DMS79 treated with DMSO at 0.1 percent for 48 hours (cell line): ENCODE measurements at places on chromosomes 5 and 9.

DNA sequence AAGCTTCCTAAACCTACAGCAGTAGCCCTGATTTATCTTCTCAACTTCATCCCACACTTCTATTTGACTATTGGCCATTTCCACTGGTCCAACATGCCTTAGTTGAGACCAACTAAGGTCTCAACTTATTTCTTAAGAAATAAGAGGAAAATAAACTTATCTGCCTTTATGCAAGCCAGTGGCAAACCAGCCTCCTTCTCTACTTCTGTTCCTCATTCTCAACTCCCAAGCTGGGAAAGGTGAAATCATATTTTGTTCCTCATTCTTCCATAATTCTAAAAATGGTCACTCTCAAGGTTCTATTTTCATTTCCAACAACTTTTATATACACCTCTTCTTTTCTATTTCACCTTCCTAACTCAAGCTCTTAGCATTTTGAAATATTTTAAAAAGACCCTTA, 149.6 kb upstream of the C9orf72 start:
- DNase-seq = no peak

DNA sequence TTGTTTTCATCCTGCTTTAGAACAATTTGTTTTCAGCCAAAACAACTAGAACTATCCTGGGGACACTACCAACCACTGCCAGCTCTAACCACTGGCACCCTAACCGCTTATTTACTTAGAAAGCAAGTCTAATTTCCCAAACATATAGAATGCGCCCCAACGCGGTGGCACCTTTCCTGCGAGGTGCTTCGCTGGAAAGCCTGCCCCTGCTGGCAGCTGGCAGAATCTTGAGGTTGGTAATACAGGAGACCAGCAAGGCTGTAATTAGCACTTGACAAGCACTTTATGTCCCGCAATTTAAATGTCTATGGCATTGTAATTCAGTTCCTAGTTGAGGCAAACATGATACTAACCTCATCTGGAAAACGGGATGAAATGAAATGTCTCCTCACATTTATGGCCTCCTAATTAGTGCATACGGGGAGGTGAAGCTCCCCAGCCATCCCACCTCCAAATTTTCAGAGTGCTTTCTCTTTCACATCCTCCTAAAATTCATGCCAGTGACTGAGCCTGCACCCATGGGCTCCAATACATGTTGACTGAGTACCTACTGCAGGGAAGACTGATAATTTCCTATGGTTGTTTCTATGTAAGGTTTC, 30.4 kb downstream of the GABBR2 start:
- no peak for DNase-seq

DNA sequence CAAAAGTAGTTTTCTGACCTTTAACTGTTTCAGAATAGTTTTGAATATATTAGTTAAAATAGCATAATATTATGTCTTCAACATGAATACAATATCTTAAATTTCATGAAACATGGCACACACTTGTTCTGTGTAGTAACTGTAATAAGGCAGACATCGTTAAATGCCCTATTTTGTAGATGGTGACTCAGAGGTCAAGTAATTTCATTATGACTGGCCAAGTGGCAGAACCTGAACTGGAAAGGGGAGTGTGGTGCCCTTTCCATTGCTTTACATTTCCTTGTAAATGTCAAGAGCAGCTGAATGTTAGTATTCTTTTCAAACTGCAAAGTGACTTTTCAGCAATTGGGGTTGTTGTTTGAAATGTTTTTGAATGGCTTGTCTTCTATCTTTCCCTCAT, 201.2 kb upstream of the CDKN2B start:
- DNase-seq = no peak

DNA sequence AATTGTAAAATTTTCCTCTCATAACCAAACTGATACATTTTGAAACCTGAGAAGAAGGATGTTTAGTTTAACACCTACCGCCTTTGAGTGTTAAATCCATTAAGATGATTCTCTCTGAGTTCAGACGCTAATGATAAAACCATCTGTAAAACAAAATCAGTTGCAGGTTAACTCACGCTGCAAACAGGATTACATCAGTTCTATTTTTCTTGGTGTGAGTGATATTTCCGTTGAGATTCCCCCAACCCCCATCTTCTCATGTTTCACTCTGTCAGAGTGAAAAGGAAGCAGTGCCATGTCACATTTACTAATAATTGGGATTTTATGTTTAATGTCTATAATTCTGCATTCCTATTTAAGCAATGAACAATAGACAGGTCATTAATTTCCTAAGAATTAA, 146.5 kb downstream of the FANCC start:
- no peak for DNase-seq

DNA sequence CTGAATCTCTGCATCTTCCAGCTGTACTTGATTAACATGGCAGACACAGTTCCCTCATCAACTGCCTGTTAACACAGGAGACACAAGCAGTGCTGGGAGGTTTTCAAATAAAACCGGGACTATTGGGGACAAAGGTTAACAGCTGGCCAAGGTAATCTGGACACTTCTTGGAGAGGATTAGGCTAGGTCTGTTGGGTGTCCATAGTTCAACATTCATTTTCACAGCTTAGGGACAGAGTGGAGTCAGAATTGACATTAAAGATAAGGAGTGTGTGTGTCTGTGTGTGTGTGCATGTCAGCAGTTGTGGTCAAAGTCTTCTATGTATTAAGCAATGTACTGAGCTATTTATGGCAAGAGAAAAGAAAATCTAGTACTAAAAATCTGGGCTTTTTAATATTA, 216.2 kb downstream of the MED10 start:
- no peak for DNase-seq

GRCh38 chr9:108783326-108783725, 72.5 kb downstream of the ACTL7B start:
- DNase-seq = no peak

GRCh38 chr9:125794708-125795107, 47.5 kb downstream of the PBX3 start:
- no peak for DNase-seq

GRCh38 chr9:972501-973294, 3.8 kb upstream of the DMRT3 start:
- no peak for DNase-seq

GRCh38 chr5:146440870-146441495, 6.2 kb upstream of the TCERG1 start:
- DNase-seq = no peak

DNA sequence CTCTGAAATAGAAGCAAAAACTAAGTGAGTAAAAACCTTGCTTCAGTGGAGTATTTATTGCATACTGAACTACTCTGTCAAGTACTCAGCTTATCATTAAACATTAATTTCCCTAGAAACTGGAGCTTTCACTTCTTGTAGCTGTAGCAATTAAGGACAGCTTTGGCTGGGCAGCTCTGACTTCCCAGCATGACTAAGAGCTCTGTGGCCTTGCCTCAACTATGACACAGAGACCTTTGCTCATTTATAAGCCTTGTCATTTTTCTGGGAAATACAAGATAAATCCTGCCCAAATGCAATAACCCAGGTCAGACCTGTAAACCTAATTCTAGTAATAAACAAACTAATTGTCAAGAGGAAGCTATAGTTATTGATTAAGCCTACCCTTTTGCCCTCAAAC, 65.4 kb upstream of the STK32A start:
- DNase-seq = no peak

GRCh38 chr5:140882591-140882899, 621 bp downstream of the PCDHA13 start:
- no peak for DNase-seq

DNA sequence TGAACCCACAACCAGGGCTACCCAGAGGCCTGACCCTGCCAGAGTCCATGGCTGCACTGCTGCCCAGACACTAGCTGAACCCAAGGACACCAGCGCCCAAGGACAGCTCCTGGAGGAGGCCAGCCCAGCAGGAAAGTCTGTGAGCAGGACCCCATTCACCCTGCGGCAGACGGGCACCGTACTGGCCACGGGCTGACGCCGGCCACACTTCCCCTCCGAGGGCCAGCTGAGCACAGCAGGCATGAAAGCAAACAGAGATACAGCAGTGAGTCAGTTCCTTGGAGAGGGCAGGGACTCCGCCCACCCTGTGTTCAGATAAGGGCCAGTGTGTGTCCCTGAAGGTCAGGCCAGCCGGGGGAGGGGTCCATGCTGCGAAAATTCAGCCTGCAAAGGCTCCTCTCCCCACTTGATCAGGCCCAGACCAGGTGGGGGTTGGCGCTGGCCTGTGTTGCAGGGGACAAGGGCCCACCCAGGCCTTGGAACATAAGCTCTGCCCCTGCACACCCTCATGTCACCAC, 3.2 kb downstream of the RNF208 start:
- DNase-seq = no peak

- no peak for DNase-seq
Measured at GRCh38 chr9:127854184-127854806, at the start of gene ENG. TSS of gene ENG (minus strand) at chr9:127854658. CDS start at chr9:127854355, 303 bp downstream.

DNA sequence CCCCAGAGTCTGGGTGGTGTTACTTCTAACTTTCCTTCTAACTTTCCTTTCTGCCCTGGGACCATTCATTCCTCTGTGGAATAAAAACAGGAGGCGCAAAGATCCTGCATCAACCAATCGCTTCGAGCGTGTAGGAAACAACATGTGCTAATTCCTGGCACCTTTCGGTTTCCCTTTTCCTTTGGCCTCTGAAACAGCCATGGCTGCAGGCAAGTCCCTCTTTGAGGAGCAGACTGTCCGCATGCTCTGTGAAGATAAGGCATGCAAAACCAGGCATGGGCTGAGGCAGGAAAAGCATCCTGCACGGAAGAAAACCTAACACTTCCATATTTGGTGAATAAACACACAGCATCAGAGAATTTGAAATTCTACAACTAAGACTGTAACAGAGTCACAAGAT, 128.3 kb downstream of the HSD17B3 start:
- no peak for DNase-seq

DNA sequence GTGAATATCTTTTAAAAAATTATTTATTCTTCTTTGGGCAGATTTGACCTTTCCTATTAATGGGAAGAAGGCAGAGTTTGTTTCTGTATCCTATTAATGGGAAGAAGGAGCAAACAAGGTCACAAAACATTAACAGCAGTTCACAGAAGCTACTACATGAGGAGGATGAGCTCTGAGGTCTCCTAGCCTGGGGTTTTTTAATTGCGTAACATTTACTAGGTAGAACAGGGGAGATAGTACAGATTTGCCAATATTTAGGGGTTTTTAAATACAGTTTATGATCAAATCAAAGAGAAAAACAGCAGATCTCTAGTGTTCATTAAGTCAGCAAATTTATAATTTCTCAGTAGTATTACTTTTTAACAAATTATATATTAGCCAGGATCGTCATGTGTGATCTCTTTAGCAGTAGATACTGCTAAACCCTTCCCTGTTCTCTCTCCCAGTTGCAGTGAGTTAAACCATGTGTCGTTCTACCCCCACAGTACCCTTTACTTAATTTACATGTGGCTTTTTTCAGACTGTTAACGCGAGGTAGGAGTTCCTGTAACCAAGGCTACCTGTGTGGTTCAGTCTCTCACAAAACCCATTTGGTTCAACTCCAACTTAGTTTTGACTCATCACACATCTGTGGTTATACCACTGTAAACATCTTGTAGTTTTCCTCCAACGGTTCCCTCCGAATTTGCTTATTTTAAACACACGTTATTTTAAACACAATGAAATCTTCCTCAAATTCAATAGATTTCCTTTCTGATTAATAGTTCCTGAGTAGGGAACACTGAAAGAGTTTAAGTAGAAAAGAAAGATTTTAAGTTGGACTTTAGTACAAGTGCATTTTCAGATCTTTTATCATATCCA, 13.3 kb downstream of the SLC25A46 start:
- DNase-seq = no peak
